Heart right ventricle (tissue), 16 donors: ENCODE measurements at places on chromosomes 12 and 14. TPM values are rescaled to one million over a fixed set of nuclear protein-coding genes. Genes with fewer than 3 reads are reported as not detected.
A peak's percentile ranks its signal among the peaks of the same experiment; 100 is the strongest.

MGAT4C gene
- 4.0 TPM for total RNA-seq

OTOGL gene
- 0.21 TPM for total RNA-seq

DIO2 gene
- 3.7 TPM for total RNA-seq

NINJ2 gene
- 9.2 TPM for total RNA-seq

ARHGAP9 gene
- total RNA-seq = 11.4 TPM

CLEC1B gene
- total RNA-seq = not detected

TMPRSS12 gene
- total RNA-seq = not detected

MAP3K9 gene
- total RNA-seq = 2.1 TPM

RHNO1 gene
- total RNA-seq = 3.9 TPM

INSM2 gene
- total RNA-seq = not detected

RPS26 gene
- total RNA-seq = 15.1 TPM

- no peaks in the 10 kb centered on the region for H3K36me3 ChIP-seq
- H3K27me3 ChIP-seq = no peaks in the 10 kb centered on the region
- H3K4me3 ChIP-seq = no peak overlapping the region
These were observed 24.0 kb downstream of the ADGRD1 start for GRCh38 chr12:130977743-130978095.

DNA sequence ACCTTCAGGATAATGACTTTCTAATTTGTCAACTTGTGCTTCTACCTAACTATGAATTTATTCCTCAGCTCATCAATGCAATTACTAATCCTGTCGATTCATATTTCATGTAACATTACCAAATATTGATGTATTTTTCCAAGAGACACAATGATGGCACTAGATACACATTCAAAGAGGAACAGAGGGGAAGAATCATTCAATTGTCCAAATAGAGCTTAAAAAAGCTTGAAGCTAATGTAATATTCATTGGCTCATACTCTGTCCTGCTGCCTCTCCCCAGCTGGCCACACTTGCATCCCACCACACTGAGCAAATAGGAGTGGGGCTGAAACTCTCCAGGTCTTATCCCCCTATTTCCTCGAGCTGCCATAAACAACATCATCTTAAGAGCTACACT, 9.3 kb downstream of the TESPA1 start:
- H3K36me3 ChIP-seq = no peaks in the 10 kb centered on the region
- H3K4me1 ChIP-seq = no peaks in the 10 kb centered on the region
- no peaks in the 10 kb centered on the region for H3K27me3 ChIP-seq
- no peak overlapping the region for H3K27ac ChIP-seq

GRCh38 chr14:63051301-63051700, 6.0 kb upstream of the KCNH5 start:
- no peaks in the 10 kb centered on the region for H3K4me1 ChIP-seq
- no peak overlapping the region for H3K4me3 ChIP-seq
- no peak overlapping the region for H3K27ac ChIP-seq

- no peak overlapping the region for H3K27ac ChIP-seq
- H3K36me3 ChIP-seq = no peaks in the 10 kb centered on the region
These were observed 43.0 kb downstream of the FAM186A start for GRCh38 chr12:50353404-50353803.

DNA sequence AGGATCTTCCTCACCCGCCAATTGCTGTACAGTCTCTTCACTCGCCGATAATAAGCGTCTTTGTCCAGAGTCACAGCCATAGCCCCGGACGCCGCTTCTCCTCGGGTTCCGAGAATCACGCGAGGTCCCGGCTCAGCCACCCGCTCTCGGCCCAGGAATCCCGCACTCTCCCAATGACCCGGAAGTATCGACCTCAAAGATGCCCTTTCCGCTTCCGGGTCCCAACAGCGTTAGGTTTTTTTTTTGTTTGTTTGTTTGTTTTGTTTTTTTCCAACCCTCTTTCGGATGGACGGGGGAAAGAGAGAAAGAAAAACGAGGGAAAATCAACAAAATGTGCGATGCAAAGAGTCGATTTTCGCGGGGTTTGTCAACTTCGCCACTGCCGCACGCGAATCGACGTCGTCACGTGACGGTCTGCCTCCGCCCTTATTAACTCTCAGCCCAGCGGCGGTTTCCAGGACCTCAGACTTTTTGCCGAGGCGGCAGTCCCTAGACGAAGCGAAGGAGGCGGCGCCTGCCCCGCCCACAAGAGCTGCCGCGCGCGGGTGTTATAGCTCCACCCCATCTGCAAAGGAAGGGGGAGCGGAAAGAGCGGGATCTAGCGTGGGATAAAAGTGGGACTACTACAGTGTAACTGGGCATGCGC, at the start of gene SUPT16H:
SUPT16H (minus strand) TSS at position 172 of the 646 bp plus-strand sequence; CDS start at position 80, 92 bp downstream.
- H3K36me3 ChIP-seq = peaks cover 39% of the 10 kb centered on the region
- peak within 1 kb of the TSS; percentile 90 for H3K27ac ChIP-seq

DNA sequence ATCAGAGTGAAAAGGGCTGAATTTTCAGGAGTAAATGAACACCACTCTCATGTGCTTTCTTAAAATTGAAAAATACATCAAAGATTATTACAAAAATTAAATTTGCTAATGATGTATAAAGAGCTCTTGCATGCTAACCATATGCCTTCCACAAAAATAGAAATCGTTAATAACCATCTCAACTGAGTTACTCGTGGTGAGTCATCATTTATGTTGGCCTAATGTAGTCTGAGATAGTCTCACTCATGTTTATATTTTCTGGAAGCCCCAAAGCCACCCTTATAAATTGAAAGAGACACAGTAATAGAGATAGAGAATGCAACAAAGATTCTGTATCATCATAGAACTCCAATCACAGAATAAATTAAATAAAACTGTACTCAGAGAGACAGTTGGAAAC, 131.2 kb downstream of the KCNH5 start:
- no peaks in the 10 kb centered on the region for H3K36me3 ChIP-seq
- H3K27me3 ChIP-seq = no peaks in the 10 kb centered on the region
- no peak for DNase-seq
- H3K4me1 ChIP-seq = no peaks in the 10 kb centered on the region
- no peak overlapping the region for H3K27ac ChIP-seq
- H3K4me3 ChIP-seq = no peak overlapping the region

DNA sequence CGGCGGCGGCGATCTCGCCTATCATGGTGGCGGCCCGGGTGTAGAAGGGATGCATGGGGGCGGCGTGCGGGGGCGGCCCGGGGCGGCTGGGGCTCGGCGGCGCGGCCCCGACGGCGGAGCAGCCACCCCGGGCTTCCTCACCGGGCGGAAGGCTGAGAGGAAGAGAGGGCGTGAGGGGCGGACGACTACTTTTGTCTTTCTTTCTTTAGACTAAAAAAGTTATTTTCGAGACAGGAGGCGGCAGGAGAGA, 240 bp downstream of the BTG1 start:
- H3K27ac ChIP-seq = peak overlapping the region; percentile 98
- DNase-seq = no peak
- H3K27me3 ChIP-seq = no peaks in the 10 kb centered on the region
- H3K4me3 ChIP-seq = peak overlapping the region; percentile 93

GRCh38 chr12:46722394-46723185, 103.2 kb downstream of the SLC38A4 start:
- no peak overlapping the region for H3K27ac ChIP-seq
- H3K27me3 ChIP-seq = no peaks in the 10 kb centered on the region
- H3K4me1 ChIP-seq = peaks cover 15% of the 10 kb centered on the region
- H3K36me3 ChIP-seq = no peaks in the 10 kb centered on the region
- no peak overlapping the region for H3K4me3 ChIP-seq
- no peak for DNase-seq

DNA sequence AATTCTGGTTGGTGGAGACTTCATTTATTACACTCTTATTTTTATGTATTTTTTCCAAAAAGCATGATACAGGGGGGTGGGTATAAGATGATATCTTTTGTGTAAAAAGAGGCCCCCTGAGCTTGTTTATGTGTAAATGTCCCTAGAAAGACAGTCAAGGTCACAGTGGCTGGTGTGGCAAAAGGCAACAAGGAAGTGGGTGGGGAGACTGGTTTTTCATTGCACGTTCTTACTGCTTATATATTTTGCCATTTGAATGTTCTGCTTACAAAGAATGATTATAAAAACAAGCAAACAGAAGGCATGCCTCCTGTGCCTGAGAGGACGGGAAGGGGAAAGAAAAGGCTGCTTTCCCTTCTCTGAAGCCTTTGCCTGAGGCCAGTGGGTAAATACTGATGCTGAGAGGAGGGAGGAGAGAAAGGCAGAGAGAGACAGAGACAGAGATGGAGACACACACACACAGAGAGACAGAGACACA, 24.1 kb upstream of the ADIPOR2 start:
- no peak for DNase-seq
- H3K4me3 ChIP-seq = no peak overlapping the region
- H3K36me3 ChIP-seq = no peaks in the 10 kb centered on the region
- peak overlapping the region; percentile 88 for H3K27ac ChIP-seq
- peaks cover 18% of the 10 kb centered on the region for H3K4me1 ChIP-seq

DNA sequence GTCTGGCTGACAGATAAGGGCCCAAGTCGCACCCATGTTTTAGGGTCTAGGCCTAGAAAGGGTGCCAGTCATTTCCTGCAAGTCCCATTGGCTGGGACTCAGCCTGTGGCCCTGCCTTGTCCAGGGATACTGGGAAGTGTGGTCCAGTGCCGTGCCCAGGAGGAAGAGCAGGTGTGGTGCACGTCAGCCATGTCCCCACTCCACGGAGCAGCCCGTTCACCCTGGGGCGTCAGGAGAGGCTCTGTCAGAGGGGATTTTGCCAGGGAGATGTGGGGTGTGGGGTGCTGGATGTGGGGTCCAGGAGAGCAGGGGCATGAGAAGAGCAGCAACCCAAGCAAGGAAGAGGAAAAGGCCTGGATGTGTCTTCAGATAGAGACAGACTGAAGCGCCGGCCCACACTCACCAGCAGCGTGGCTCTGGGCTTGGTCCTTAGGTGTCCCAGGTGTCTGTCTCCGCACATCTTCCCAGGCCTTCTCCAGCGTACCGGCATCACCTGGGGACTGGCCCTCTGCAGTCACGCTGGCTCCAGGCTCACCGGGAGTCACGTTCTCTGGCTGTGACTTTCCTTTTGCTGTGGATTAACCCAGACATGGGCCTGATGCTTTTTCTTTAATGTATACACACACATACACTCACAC, 138.2 kb downstream of the CACNA1C start:
- DNase-seq = no peak
- no peaks in the 10 kb centered on the region for H3K27me3 ChIP-seq
- peaks cover 17% of the 10 kb centered on the region for H3K4me1 ChIP-seq
- H3K36me3 ChIP-seq = no peaks in the 10 kb centered on the region

- no peak overlapping the region for H3K4me3 ChIP-seq
- peaks cover 18% of the 10 kb centered on the region for H3K4me1 ChIP-seq
- H3K36me3 ChIP-seq = peaks cover 66% of the 10 kb centered on the region
- no peak overlapping the region for H3K27ac ChIP-seq
- no peak for DNase-seq
These were observed 31.8 kb downstream of the SLC8B1 start for GRCh38 chr12:113302886-113303640.

DNA sequence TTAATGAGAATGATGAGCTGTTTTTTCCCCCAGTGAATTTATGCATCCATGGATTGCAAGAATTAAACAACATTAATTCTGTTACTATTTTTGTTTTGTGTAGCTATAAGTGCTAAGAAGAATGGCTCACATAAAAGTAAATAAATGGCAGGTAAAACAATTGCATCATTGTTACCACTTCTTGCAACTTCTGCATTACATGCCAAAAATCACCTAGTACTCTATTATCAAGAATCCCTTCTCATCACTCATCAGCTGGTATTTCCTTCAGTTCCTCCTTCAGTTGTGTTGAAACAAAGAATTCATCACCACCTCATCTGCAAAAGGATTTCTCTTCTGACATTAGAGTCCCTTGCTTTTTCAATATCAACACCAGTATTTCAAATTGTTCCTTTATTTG, 773 bp downstream of the A2M start:
- no peak for DNase-seq
- H3K36me3 ChIP-seq = peaks cover 37% of the 10 kb centered on the region
- peak overlapping the region; percentile 67 for H3K4me3 ChIP-seq
- peak overlapping the region; percentile 86 for H3K27ac ChIP-seq

DNA sequence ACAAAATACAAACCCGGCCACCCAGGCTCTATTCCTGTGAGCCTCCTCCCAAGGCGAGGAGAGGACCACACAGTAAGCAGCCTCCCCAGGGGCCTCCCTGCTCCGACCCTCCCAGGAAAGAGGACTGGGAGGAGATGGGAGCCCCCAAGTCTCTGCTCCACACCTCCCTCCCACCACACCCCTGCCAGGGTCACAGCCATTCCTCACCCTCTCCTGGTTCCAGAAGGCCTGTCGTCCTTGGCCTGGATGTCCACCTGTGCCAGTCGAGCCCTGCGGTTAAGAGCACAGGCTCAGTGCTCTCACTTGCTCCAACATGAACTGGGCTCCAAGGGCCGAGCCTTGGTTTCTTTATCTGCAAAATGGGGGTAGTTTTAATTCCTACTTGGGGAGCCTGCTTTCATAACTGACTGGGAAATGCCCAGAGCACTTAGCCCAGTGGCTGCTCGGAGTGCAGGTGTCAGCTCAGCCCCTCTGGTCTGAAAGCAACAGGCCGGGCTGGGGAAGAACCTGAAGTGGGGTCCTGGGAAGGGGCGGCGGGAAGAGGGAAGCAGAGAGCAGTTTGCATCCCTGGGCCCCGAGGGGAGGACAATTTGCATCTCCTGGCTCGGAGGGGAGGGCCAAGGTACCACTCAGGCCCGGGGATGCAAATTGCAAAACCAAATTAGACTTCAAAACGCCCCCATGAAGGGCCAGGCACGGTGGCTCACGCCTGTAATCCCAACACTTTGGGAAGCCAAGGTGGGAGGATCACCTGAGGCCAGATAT, 23.6 kb downstream of the TCHP start:
- peaks cover 6% of the 10 kb centered on the region for H3K4me1 ChIP-seq
- H3K27ac ChIP-seq = no peak overlapping the region
- H3K4me3 ChIP-seq = no peak overlapping the region
- DNase-seq = no peak
- H3K36me3 ChIP-seq = peaks cover 88% of the 10 kb centered on the region

GRCh38 chr12:3881281-3881950, 8.2 kb upstream of the PARP11 start:
- H3K4me1 ChIP-seq = peaks cover 8% of the 10 kb centered on the region
- H3K27ac ChIP-seq = no peak overlapping the region

- no peaks in the 10 kb centered on the region for H3K27me3 ChIP-seq
- H3K27ac ChIP-seq = no peak overlapping the region
- no peak overlapping the region for H3K4me3 ChIP-seq
- no peaks in the 10 kb centered on the region for H3K36me3 ChIP-seq
- H3K4me1 ChIP-seq = no peaks in the 10 kb centered on the region
These were observed 20.1 kb downstream of the MORN3 start for GRCh38 chr12:121649322-121649721.

DNA sequence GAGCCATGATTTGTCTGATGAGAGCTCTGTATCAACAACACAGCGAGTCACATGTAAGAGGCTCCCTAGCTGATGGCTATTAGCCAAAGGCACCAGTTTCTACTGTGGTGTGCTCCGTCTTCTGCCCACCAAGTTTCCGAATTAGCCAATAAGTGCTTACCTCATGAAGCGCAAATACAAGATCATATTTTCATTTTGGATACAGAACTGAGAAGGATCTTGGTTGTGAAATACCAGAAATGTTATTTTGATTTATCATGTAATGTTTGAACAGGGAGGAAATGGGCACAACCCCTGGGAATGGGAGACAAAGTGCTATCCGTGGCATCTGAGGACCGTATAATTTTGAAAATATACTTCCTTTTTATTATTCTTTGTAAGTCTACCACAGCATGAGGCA, 234.3 kb downstream of the DACT1 start:
- H3K27me3 ChIP-seq = no peaks in the 10 kb centered on the region
- no peak for DNase-seq
- H3K27ac ChIP-seq = no peak overlapping the region
- H3K36me3 ChIP-seq = no peaks in the 10 kb centered on the region
- no peak overlapping the region for H3K4me3 ChIP-seq

GRCh38 chr14:50957296-50957695, 13.0 kb upstream of the PYGL start:
- no peaks in the 10 kb centered on the region for H3K36me3 ChIP-seq
- no peaks in the 10 kb centered on the region for H3K27me3 ChIP-seq
- no peak overlapping the region for H3K4me3 ChIP-seq
- no peak overlapping the region for H3K27ac ChIP-seq

- no peak overlapping the region for H3K27ac ChIP-seq
- no peaks in the 10 kb centered on the region for H3K4me1 ChIP-seq
- H3K27me3 ChIP-seq = no peaks in the 10 kb centered on the region
- no peak for DNase-seq
- H3K4me3 ChIP-seq = no peak overlapping the region
These were observed 157.9 kb upstream of the LMO3 start for GRCh38 chr12:16763901-16764300.
